ENCODE measurements at places on chromosomes 12 and 14.

DNA sequence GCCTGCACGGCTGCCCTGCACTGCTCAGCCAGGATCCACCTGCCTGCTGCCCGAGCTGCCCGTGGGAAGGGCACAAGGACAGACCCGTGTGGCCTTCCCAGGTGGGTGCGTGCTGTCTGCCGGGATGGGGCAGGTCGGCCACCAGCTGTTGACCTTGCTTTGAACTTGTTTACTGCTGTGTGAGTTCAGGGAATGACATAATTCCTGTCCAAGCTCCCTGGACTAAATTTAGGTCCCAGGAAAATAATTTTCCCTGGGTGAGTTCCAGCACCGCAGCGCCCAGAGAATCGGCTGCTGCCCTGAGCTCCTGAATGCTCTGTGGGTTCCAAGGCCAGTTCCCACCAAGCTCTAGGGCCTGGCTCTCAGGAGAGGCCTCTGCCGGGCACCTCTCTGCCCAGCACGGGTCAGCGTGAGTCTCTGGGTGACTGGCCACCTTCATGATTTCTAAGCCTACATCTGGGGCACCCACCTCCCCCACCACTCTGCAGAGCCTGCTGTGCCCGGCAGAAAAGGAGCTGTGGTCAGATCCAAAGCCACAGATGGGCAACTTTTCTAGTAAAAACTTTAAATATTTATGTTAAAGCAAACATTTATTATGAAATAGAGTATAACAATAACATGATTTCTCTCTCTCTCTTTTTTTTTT lies 27.2 kb upstream of the MLXIP start:
- no peak for DNase-seq

GRCh38 chr14:76964695-76965094 lies 63.8 kb downstream of the IRF2BPL start:
- DNase-seq, result no peak

DNA sequence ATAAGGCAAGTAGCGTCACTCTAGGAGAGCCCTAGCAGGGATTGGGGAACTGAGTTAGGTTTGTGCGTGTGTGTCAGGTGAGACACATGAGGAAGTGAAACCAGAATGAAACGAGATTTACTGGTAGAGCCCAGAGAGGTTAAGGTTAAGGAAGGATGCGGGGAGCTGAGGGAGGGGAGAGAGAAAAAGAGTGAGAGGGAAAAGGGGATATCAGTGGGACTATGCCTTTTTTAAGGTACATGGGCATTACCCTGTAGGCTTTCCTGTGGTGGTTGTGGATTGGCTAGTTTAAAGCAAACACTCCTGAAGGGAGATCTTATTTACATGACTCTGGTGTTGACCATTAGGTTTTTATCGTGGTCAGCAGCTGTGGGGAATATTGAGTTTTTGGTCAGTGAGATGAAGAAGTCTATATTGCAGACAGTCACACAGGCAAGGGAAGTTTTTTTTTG lies 13.9 kb downstream of the ZDHHC17 start:
- no peak for DNase-seq

DNA sequence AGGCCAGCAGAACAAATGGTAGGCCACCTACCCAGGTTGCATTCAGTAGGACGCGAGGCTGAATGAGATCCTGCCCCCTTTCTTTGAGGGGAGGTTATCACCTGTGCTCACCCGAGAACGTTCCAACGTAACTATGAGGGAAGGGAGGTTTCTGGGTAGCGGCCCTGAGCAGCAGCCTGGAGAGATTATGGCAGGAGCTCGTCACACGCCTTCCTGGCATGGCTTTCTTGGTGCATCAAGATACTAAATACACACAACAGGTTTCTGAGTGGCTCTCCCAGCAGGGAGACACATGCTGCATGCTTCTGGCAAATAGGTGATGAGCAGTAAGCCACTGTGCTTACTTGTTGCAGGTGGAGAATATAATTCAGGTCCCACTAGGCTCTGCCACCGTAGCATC lies 147.7 kb downstream of the CALM1 start:
- no peak for DNase-seq

- peak; percentile 50 for DNase-seq
These were observed 11.6 kb downstream of the TMEM30B start for GRCh38 chr14:61269321-61270083.

DNA sequence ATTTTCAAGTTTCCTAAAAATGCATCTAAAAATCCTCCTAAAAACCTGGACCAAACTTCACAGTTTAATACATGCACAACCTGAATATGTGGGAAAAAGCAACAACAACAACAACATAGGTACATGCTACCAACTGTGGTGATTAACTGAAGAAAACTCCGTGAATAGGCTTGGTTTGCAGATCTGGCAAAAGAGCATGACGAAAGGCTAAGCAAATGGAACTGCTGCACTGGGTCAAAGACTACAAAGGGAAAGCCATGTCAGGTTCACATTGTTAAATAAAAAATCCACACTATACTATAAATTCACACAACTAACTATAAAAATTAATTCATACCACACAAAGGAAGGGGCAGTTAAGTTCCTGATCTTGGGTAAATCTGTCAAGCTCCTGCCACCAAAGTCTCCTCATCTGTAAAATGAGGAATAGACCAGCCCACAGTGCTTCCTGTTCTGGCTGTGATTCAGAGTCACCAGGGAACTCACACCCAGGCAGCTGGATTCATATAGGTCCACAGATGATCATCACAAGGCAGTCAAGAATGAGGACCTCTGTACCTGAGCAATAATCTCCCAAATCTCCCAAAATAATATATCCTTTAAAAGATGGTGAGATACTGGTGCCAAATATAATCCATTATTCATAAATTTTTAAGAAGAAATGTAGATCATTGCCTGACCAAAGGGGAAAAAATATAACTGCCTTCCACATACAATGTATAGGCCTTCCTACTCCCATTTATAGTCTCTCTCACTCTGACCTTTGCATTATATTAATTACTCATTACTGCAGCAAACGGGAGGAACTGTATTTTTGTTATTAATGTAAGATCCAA lies 7.0 kb downstream of the CORO1C start:
- no peak for DNase-seq

DNA sequence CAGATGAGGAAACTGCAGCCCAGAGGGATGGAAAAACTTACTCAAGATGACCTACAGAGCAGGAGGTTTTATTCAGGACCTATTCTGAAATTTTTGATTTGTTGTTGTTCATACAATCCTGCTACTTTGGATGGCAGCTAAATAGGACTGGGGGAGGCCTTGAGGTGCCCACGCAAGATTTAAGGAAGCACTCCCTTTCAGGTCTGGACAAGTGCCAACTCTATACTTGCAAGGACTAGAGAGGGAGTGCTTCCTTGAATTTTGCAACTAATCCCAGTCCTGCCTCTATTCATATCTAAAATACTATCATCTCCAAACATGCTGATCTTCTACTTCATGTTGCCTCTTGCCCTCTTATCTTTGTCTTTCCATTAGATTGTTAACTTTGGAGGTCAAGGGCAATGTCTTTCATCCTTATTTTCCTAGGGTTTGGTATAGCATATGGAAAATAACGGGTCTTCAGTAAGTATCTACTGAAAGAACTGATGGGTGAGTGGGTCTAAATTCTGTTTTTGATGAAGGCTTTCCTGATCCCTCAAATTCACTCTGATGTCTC lies 28.6 kb upstream of the PPM1H start:
- no peak for DNase-seq

DNA sequence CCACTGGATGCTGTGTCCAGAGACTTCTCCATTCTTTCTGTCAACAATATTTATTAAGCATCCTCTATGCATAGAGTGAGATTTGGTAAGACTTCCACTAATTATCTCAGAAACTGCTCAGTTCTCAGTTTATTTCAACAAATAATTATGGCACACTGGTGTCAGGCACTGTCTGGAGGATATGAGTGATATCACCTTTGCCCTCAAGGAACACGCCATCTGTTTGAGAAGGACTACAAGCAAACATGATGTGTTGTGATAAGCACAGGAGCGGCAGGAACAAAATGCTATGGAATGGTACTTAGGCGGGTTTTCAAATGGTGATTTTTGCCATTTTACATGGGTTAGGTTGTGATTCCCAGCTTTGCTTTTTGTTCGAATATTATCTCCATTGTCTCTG lies 229.2 kb downstream of the DPF3 start:
- DNase-seq, result no peak

- peak; percentile 84 for DNase-seq
These were observed 62.5 kb downstream of the DRAM1 start for GRCh38 chr12:101939856-101940265.

DNA sequence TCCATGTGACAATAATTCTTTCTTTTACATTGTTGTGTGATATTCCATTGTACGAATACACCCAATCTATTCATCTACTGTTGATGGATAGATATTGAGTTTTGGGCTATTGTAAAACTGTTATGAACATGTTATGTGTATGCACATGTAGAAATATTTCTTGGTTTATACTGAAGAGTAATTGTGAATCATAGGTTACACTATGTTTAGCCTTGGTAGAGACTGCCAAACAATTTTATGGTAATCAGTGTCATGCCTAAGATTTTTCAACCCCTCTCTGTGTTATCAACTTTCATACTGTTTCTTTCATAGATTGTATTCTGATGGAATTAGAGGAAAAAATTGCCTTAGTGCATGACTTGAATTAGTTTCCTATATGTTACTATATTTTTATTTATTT lies 39.5 kb downstream of the FRMD6 start:
- no peak for DNase-seq

DNA sequence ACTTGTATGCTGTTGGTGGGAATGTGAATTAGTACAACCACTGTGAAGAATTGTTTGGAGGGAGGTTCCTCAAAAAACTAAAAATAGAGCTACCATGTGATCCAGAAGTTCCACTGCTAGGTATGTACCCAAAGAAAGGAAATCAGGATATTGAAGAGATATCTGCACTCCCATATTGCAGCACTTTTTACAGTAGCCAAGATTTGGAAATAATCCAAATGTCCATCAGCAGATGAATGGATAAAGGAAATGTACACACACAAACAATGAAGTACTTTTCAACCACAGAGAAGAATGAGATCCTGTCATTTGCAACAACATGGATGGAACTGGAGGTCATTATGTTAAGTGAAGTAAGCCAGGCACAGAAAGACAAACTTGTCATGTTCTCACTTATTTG lies 25.9 kb downstream of the TIGAR start:
- no peak for DNase-seq

- no peak for DNase-seq
These were observed 55.3 kb downstream of the RIN3 start for GRCh38 chr14:92568621-92569479.

DNA sequence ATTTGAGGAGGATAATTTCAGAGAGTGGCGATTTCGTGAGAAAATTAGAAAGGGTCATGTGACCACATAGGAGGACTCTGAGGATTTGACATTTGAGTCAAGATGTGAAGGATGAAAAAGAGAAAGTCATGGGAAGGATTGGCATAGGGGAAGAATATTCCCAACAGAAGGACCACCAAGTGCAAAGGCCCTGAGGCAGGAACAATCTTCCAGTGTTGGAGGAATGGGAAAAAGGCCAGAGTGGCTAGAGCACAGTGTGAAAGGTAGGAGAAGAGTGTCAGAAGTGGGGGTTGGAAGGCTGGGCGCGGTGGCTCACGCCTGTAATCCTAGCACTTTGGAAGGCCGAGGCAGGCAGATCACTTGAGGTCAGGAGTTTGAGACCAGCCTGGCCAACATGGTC lies 3.9 kb upstream of the PPP1CC start:
- no peak for DNase-seq

DNA sequence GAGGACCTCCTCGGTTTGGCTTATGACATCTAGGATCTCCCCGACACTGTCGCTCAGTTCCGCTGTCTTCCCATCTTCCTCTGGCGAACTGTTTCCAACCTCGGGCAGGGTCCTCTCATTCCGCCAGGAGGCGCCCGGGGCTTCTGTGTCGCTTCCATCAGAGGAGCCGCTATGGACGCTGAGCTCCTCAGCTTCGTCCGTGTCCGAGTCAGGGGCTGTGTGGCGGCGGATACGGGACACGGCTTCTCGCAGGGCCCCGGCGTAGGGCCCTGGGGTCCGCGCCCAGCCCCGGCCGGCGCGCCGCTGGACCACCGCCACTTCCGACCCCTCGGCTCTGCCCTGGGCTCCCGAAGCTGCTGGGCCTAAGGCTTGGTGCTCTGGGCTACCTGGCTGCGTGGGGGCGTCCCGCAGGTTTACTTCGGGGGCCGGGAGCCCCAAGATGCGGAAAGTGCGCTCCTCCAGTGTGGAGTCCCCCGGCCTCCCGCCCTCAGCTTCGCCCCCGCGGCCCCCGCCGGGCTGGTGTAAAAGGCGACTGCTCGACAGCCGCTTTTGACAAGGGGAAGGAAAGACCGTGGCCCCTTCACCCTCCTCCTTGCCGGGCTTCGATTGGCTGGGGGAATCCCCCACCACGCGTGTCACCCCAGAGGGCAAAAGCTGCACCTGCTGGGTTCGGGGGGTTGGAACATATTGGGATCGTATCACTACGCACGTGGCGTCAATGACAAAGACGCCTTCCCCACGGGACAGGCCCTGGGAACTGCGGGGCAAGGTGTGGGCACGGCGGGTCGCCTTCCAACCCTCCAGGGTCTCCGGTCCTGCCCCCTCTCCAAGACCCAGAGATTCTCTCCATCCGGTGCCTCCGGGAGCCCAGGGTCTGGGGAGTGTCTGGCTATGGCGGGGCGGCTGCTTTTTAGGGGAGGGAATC lies 2.1 kb downstream of the DDN start:
- DNase-seq, result peak; percentile 60

GRCh38 chr14:98819867-98820206 lies 452.2 kb downstream of the BCL11B start:
- no peak for DNase-seq

DNA sequence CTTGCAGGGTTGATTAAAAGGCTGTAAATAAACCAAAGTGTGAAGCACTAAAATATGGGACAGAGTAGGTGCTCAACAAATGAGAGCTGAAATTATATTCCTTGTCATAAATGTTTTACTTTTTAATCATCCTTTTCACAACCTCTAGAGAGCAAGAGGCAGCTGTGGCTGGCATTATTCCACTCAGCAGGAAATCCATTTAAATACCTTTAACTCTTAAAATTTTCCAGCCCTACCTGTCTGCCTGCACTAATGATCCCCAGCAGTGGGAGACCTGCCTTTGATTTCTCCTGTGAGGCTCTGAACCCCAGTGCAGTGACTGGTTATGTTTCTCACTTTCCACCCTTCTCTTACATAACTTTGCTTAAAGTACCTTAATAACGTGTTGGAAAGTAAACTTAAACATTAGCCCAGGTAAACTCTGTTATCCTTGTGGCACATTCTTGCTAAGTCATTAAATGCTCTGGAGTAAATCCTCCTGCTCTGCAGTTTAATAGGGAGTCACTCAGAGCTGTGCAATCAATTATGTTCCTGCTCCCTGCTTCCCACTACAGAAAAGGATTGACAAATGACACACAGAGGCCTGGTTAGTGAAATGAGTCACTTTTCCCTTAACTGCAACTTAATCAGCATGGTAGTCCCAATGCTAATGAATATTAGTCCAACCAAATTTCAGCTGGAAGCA lies 755.7 kb upstream of the USP15 start:
- DNase-seq, result no peak

- peak; percentile 86 for DNase-seq
These were observed 1.8 kb upstream of the RHOF start for GRCh38 chr12:121795034-121795968.

GRCh38 chr14:72822946-72823611 lies 70.8 kb downstream of the DPF3 start:
- DNase-seq, result peak; percentile 2

DNA sequence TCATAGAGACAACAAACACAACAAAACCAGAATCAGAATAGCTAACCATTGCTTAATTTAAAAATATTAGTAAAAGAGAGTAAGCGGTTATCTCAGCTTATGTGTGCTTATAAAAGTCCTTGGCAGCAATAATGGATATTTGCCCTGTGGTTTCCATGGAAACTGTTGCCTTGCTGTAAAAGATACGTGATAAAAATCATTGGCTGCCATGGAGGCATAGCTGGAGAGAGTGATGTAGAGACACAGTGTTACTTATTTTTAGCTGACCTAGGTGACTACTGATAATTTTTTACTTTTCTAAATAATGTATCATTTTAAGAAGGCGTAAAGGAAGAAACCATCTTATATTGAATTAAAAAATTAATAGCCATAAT lies 92.9 kb downstream of the ERC1 start:
- DNase-seq, result peak; percentile 86
